Renal pelvis (tissue), 12 donors: ENCODE measurements at places on chromosomes 1 and 21. TPM values are rescaled to one million over a fixed set of nuclear protein-coding genes. Genes with fewer than 3 reads are reported as not detected.

GRCh38 chr1:206933333-206933945 lies 11.7 kb upstream of the FCMR start:
- DNase-seq, result no peak

DNA sequence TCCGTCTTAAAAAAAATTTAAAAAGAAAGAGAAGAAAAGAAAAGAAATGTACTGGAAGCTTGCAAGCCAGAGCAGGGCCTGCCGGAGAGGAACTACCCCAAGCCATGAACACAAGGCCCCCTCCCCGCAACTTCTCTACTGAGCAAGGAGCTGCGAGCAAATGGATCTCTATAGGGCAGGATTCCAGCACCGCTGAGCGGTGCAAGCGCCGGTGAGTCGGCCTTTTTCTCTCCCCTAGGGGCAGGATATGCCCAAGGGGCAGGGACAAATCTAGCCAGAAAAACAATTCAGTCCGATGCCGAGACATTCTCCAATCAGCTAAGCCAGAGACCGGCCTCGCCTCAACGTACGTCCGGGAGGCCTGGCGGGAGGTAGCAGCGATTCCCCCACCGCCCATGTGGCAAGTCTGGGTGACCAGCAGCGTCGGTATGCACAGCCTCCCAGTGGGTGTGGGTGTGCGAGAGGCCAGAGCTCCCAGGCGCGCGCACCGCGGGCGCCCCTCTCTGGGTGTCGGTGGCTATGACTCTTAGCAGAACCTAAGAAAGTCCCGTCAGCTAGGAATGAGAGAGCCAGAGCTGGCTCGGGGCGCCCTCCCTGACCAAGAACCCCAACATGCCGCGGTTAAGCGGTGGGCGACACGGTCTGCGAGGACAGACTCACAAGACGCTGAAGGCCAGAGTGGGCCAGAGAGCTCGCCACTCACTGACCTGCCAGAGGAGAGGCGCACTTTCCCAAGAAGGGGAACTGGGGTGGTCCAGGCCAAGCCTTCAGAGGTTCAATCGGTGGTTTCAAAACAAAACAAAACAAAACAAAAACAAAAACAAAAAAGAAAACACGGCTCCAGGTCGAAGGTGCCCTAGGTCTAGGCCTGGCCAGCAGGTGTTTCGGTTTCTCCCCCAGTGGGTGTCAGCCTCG lies 1.9 kb downstream of the CSMD2 start:
- DNase-seq, result peak; percentile 60

- DNase-seq, result no peak
Observed at GRCh38 chr1:228018961-228019721, 12.3 kb downstream of the WNT3A start.

GRCh38 chr21:35538386-35538785 lies 489.3 kb upstream of the RUNX1 start:
- DNase-seq, result no peak

- DNase-seq, result no peak
Observed at GRCh38 chr1:1230656-1231399, 973 bp downstream of the SDF4 start.

GRCh38 chr1:52659851-52660596 lies 27.1 kb downstream of the SHISAL2A start:
- DNase-seq, result no peak

DNA sequence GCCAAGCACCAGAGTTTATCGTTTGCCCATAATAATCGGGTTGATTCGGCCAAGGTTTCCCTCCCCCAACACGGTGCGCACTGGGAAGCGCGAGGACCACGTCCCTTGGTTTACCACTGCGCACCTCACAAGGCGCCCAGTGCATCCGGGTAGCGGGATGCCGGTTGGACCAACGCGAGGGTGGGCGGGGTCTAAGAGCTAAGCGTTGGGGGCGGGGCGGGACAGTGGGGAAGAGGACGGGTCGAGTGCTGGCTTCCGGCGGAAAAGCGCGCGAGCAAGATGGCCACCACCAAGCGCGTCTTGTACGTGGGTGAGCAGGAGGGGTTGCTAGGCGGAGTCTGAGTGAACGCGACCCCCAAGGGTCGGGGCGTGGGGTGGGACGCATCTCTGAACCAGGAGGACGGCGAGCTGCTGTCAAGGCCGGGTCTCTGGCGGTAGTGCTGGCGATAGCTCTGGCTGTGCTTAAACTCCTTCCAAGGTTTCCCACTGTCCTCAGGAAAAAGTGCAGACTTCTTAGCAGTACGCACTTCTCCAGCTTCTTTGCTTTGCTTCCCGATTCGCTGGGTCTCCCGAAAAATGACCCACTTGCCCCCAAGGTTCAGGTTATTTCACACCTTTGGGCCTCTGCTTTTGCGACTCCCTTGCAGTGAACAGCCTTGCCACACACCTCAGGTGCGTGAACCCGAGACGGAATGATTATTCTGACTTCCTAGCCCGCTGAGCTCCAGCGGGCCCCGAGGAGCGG lies at the start of gene PPIE:
PPIE (plus strand) TSS at position 261 of the 745 bp plus-strand sequence; CDS start at position 280, 19 bp downstream.
- peak; percentile 91 for DNase-seq

DNA sequence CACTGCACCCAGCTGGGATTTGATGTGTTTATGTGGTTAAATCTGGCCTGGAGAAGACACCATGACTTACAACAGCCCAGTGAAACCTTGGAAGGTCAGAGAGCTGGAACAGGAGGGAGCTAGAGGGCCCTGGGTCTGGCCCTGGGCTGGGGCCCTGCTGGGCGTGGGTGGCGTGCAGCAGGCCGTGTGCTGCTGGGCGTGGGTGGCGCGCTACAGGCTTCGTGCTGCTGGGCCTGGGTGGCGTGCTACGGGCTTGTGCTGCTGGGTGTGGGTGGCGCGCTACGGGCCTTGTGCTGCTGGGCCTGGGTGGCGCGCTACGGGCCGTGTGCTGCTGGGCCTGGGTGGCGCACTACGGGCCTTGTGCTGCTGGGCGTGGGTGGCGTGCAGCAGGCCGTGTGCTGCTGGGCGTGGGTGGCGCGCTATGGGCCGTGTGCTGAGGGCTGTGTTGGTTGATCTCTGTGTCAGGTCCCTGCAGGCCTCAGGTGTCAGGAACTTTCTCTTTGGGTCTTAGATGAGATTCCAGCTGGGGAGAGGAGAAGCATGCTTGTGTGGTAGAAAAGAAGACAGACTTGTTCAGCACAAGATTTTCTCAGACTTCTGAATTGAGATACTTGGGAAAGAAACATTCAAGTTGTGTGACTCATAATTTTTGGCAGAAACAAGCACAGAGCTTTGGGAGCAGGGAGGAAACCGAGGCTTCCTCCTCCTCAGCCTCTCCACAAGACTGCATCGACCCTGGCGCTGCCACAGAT lies 66.0 kb downstream of the COL18A1 start:
- no peak for DNase-seq

- DNase-seq, result no peak
Observed at GRCh38 chr1:246291127-246291526, 216.0 kb downstream of the SMYD3 start.

- DNase-seq, result no peak
Observed at GRCh38 chr1:226203240-226203639, 16.7 kb upstream of the ACBD3 start.

DNA sequence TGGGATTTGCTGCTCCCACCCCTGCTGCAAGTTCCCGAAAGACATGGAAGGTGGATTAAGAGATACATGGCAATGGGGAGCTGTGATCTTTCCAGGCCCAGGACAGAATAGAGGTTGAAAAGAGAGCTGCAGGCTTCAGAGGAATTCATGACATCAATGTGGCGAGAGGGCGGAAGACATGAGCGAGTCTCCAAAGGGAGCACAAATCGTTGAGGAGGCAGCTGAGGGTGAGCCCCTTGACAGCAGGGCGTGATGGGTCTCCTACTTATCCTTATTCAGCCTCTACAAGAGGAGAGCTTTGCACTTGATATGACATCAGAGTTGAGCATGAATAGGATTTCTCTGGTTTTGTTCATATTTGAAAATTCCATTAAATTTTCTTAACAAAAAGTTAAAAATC lies 45.5 kb upstream of the TACSTD2 start:
- no peak for DNase-seq

GRCh38 chr1:23984417-23985186 lies 4.5 kb upstream of the SRSF10 start:
- DNase-seq, result peak; percentile 78

GRCh38 chr21:23921670-23922418 lies 1685.4 kb downstream of the MRPL39 start:
- DNase-seq, result no peak

DNA sequence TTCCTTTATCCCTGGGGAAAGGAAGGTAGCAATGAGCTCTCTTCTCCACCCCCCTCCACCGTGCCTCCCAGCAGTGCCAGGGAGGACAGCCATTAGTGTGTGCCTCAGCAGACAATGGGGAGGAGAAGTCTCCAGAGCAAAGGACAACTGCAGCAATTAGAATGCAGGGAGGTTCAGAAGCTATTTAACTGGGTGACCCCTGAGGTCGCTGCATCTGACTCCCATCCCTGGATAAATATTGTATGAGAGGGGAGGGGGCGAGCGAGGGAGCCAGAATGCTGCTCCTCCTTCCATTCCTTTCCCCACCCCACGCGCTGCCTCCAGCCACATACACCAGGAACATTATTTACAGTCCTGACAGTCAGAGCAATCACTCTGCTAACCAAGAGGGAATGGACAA lies 59.0 kb downstream of the ERI3 start:
- no peak for DNase-seq

GRCh38 chr1:35640380-35641232 lies 720 bp downstream of the PSMB2 start:
- DNase-seq, result no peak

- no peak for DNase-seq
Observed at GRCh38 chr1:112110031-112110430, 120.6 kb upstream of the KCND3 start.

DNA sequence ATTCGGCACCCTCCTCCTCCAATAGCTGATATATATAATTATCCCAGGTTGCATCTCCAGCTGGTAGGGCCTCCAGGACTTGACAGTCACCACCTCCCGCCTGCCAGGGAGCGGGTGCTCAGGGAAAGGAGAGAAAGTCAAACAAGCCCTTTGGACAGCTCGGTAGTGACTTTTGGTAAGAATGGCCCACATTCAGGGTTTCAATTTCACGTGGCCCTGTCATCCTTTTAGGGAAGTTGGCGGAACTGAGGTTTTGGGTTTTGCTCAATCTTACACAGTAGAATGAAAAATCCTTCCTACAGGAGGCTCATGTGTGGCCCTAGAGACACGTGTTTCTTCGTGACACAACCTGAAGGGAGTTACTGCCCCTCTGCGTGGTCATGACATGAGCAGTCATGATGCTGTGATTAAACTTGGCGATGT lies 44.2 kb downstream of the CAPN8 start:
- DNase-seq, result no peak

GRCh38 chr1:47690341-47691250 lies 252.8 kb downstream of the FOXD2 start:
- DNase-seq, result no peak

DNA sequence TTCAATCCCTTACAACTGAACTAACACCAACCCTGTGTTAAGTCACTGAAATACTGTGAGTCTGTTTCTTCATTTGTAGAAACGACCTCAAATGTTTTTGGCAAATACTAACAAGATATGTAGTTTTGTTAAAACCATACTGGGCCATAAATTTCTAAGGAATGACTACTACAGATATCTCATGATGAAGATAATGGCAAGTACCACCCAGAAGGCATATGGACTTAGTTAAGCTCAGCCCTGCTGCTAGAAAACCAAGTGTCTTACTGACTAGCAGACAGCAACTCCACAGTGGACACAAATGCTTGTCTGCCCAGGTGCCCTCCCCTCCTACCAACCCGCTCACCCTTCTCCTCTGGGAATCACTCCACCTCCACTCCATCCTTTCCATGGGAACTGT lies 44.5 kb upstream of the BMP8B start:
- no peak for DNase-seq

DNA sequence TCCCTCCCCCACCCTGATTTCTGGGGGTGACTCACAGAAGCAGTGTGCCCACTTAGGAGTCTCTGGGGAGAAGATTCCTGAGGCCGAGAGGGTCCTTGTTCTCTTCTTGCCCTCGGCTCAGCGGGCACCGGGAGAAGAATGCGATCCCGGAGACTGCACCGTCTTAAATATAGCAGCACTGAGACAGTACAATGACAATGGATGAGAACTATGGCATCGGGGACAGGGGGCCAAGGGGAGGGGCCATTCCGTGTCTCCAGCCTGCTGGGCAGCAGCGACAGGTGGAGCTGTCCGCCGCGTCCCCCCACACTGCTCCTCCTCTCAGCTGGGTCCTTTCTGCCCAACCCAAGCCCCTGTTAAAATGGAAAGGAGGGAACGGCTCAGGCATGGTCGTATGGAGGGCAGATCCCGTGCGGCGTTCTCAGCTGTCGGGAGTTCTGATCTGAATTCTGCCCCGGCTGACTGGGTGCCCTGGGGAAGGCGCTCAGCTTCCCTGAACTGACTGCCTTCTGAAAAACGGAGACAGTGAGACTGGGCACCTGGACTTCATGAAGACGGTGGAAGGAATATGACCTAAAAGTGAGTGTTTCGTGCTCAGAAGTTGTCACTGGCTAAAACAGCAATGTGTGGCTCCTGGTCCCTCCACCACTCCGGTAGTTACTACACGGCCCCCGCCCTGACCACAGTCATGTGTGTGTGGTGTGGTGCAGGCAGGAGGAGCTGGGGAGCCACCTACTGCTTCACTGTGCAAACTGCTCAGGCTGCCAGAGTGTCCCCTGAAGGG lies at the start of gene MYOM3:
MYOM3 (minus strand) TSS at position 140 of the 784 bp plus-strand sequence. CDS start 3,499 bp downstream, outside the sequence.
- peak; percentile 65 for DNase-seq

- DNase-seq, result no peak
Observed at GRCh38 chr1:45348020-45348419, 7.8 kb upstream of the MUTYH start.

The C1QB gene
- polyA plus RNA-seq, result 8.3 TPM

The CD34 gene
- polyA plus RNA-seq, result 108 TPM

The REN gene
- 97.3 TPM for polyA plus RNA-seq

The PTPRU gene
- polyA plus RNA-seq, result 19.5 TPM

The BCL10 gene
- 25.4 TPM for polyA plus RNA-seq

The LIN28A gene
- 0.04 TPM for polyA plus RNA-seq

The ANGPTL1 gene
- polyA plus RNA-seq, result 6.2 TPM

The CAPZA1 gene
- 128 TPM for polyA plus RNA-seq

The CATSPERE gene
- 1.6 TPM for polyA plus RNA-seq

The GSTM5 gene
- 72.6 TPM for polyA plus RNA-seq

The BTBD19 gene
- 10.5 TPM for polyA plus RNA-seq

The SYTL1 gene
- 12.6 TPM for polyA plus RNA-seq

The CASZ1 gene
- 23.9 TPM for polyA plus RNA-seq

The ATAD3C gene
- 5.1 TPM for polyA plus RNA-seq

The EXTL1 gene
- 1.6 TPM for polyA plus RNA-seq

The FNDC10 gene
- polyA plus RNA-seq, result 3.4 TPM
